Activated gamma-delta T cell treated with Interleukin-2 at 50 U/mL for 16 hours (primary cell): ENCODE measurements at places on chromosomes 6 and 20.

- no peak for DNase-seq
These were observed 21.3 kb upstream of the TBX18 start for GRCh38 chr6:84785671-84786070.

GRCh38 chr6:98724537-98724936 lies 109.8 kb upstream of the POU3F2 start:
- no peak for DNase-seq

DNA sequence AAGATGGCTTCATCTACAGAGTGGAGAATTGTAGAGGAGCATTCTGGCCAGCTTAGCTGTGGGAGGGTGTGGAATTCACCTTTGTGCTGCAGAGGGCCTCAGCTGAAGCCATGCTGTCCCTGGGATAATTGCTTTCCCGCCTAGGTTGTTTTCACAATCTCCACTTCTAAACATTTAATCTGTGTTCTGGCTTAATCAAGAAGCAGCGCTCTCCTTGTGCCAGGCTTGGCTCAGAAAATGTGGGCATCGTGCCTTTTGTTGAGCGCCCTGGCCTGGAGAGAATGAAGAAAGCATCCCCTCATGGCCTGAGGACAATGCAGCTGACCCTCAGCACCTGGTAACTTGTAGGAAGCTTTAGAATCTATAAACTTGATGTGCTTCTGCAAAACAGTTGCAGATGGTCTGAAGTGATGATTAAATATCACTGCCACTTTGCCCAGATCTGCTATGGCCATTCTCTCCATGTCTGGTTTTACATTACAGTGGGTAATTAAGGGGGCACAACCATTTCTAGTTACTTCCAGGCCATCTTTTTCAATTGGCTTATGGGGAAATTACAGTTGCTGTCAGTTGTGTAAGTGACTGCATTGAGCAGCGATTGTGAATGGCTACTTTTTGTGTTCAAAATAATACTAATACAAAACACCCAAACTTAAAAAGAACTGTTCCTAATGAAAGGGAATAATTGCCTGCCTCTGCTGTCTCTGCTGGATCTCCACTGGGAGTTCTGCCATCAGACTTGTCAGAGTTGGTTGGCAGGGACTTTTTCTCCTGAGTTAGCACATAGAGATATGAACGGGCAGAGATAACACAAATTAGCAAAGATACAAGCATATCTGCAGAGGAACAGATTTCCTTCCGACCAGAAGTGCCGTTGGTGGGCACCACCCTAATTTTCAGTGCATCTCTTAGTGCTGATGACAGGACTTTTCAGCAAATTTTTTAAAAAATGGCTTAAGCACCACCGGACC lies 18.4 kb downstream of the CTNNBL1 start:
- no peak for DNase-seq

DNA sequence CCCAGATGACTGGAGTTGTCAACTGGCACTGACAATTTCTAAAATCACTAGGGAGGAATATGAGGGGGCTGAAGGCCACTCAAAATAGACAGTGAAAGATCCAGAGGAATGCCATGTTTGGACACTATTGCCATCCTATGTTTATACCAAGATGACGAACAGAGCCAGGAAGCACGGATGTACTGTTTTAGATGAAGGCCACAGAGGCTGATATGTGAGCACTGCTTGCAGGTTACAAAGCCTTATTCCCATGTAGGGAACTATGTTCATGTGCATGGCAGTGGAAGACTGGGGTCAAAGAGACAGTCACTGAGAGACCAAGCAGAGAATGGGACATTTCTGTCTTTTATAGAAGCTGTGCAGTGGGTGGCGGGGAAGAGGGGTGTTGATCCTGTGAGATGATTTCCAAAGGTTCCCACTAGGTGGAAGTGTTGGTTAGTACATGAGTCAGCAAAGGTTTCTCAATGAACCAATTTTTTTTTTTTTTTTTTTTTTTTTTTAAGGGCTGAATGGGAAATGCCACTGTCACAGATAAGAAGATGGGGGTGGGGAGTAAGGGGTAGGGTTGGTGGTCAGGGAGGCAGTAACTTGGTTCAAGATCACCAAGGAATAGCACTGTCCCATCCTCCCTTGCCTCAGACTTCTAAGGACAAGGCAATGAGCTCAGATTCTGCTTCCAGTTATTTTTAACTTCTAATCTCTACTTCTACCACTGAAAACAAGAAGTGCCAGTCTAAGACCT lies 46.7 kb upstream of the MOCS1 start:
- no peak for DNase-seq

- no peak for DNase-seq
These were observed 152.2 kb downstream of the BACH2 start for GRCh38 chr6:90144396-90144795.

DNA sequence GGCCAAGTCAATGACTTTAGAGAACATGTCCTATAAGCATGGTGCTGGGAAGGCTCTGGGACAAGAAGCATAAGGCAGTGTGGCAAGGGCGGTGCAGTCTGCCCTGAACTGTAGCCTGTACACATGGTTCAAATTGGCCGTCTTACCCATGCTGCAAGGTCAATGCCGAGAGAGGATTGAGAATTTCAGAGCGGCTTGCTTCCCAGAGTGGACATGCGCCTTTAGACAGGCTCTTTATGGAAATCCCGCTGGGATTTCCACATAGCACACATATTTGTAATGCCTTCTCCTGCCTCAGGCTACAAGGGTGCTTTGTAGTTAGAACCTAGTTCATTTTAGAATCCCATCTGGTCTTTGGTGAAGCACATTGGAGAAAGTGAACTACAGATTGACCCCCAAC lies 36.1 kb upstream of the CEP162 start:
- no peak for DNase-seq

- DNase-seq = peak; percentile 2
These were observed 1.3 kb downstream of the ZGPAT start for GRCh38 chr20:63709149-63709527.
